ENCODE measurements at places on chromosomes 2 and 18.

DNA sequence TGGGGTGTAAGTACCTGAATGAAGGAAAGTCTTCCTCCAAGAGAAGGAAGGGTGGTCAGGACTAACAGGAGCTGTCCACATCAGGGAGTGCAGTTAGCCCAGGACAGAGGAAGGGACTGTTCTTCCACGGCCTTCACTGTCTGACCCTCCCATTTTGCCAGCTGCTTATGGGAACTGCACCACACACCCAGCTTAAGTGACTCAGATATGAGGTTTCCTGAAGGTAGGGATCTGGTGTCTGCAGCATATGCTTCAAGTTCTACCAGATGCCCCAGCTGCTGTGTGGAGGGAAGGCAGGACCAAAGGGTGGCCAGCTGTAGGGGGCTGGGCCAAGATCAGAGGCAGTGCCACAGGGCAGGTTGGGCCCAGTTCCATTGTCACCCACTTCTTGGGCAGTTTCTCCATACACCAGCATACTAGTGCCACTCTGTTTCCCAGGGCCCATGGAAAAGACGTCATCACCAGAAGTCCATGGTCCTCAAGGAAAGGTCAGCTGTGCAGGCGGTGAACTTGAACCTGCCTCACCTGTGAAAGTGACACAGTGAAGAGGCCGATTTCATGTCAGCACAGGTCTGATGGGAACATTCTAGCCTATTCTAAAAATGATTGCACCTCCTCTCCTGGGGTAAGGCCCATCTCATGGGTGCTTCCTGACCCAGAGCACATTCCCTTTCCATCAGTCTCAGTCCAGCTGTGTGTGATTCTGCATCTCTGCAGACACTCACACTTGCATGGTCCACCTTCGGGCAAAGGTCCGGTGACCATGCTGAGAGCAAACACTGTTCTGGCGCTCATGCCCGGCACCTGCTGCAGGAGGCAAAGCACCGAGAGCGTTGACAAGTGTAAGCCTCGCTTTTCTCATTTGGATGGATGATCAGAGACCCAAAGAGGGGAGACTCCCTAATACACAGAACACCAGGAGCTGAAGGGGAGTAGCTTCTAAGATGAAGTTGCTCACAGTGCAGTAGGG lies 68.0 kb downstream of the ACAA2 start:
- DNase-seq, result peak; percentile 91

- no peak for DNase-seq
These were observed 87.0 kb upstream of the GATA6 start for GRCh38 chr18:22082408-22082807.

GRCh38 chr2:176178038-176178756 lies 10.3 kb upstream of the HOXD1 start:
- peak; percentile 69 for DNase-seq

DNA sequence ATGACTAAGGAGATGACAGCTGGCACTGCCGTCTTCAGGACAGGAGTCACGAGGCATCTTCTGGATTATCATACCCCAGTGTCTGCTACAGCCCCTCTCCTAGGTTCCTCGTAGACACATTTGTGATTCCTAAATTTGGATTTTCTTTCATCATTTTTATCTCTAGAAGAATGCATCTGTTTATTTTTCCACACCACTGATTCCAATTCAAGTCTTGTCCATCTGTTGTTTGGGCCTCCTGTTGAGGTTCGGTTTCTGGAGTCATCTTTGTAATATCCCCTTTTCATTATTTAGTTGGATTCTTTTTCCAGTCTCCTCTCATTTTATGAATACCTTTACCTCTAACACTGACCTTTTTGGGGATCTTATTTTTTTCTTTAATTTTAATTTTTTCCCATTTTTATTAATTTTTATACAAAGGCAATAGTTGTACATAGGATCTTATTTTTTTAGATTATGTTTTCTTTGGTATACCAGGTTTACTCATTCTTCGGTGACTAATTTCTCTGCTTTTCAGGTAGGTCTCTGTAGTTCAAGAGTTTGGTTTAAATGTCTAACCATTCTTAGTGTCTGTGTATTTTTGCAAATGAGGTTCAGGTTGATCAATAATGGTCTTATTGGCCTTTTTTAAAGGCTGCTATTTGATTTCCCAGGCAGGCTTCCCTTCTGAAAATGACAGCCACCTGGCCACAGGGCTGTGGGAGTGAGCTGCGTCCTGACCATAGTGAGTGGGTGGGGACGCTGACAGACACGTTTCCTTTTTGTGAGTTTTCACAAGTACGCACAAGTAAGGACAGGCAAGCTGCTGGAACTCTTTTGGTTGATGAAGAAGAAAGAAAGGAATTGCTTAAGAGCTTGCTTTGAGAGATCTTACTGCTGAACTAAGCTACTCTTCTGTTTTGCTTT lies 34.5 kb downstream of the FARP2 start:
- DNase-seq, result no peak

GRCh38 chr18:77173275-77174030 lies 40.9 kb upstream of the MBP start:
- peak; percentile 78 for DNase-seq

- DNase-seq, result no peak
These were observed 273.9 kb upstream of the SESTD1 start for GRCh38 chr2:179538406-179539123.

GRCh38 chr2:204180649-204181048 lies 244.1 kb downstream of the ICOS start:
- DNase-seq, result peak; percentile 38

GRCh38 chr2:45192481-45192880 lies 183.2 kb upstream of the SIX2 start:
- no peak for DNase-seq

- no peak for DNase-seq
These were observed 192.1 kb downstream of the MBD2 start for GRCh38 chr18:54032412-54032811.

DNA sequence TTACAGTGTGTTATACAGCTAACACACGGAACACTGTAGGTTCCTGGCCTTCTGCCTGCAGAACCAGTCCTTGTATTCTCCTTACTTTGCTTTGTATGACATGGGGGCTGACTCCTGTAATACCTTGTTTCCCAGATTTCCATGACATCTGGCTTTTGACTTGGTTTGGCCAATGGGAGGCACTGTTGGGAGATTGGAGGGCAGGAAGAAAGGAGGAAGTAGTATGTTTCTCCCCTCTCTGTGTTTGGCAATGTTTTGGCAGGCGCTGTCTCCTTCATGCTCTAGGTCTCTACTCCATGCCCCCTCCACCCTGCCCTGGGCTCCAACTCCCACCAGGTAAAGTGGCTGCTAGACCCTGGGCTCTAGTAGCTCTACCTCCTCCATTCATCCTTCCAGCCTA lies 331.1 kb upstream of the SLC14A2 start:
- DNase-seq, result no peak

GRCh38 chr2:105256431-105257047 lies 15.0 kb downstream of the GPR45 start:
- DNase-seq, result no peak

DNA sequence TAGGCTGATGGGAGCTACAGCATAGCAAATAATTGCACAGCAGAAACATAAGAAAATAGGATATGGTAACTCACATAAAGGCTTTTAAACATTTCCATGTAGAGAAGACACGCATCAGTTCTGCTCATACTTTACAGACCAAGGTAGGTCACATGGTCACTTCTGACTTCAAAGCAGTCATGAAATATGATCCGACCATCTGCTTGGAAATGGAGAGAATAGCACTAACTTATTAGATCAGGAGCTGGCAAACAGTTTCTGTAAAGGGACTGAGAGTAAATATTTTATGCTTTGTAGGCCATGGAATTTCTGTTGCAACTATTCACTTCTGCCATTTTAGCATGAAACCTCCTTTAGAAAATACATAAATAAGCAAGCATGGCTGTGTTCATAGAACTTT lies 936.6 kb upstream of the FANCL start:
- peak; percentile 75 for DNase-seq

DNA sequence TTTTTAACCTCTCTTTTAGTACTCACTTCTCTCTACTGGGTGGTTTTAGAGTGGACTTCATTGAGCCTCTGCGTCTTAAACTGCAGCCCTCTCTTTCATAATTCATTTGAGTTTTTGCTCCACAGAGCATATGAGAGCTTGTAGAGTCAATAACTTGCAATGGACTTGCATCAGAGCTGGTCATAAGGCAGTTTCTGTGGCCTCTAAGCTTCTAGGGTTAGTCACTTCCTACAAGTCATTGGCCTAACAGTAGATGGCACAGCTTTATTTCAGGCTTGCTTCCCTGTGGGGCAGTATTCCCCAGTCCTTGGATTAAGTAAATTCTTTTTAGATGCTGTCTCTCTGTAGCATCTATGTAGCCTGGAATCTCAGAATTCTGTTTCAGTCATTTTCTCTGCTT lies 1435.7 kb downstream of the LRP1B start:
- DNase-seq, result no peak

DNA sequence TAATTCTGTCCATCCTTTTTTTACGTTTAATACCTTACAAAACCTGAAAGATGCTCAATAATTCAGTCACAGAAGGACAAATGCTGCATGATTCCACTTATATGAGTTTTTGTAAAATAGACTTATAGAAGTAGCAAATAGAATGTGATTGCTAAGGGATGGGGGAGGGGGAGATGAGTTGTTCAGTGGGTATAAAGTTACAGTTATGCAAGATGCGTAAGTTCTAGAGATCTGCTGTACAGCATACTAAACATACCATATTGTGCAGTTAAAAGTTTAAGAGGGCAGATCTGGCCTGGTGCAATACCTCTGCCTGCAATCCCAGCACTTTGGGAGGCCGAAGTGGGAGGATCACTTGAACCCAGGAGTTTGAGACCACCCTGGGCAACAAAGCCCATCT lies 78.8 kb downstream of the TET3 start:
- DNase-seq, result no peak

GRCh38 chr2:241218131-241219029 lies 29.9 kb downstream of the ANO7 start:
- DNase-seq, result peak; percentile 51

DNA sequence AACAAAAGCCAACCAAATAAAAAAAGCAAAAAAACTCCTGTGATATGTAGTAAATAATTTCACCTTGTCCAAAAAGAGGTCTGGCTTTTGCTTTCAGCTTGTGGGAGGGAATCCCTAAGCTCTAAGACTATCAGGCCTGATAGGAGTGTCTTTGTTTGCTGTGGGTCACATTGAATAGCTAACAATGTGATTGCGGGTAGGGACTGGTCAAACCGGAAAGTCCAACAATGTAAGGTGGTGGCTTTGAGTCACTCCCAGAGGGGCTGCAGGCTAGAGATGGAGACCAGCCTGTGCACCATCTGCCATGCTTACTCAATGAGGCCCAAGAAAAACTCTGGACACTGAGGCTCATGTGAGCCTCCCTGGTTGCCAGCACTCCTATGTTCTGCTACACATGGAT lies 192.9 kb downstream of the TFCP2L1 start:
- peak; percentile 31 for DNase-seq

DNA sequence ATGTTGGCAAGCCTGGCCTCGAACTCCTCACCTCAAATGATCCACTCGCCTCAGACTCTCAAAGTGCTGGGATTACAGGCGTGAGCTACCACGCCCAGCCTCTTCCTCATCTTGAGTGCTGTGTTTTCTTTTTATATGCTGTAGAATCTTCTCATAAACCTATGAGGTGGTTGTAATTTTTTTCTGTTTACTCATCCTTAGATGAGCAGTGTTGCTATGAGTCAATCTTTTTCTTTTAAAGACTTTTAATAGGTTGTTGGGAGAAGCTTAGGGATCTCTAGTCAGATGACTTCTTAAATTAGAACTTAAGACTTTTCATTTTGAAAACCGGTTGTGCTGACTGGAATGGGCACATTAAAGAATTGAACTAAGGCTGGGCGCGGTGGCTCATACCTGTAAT lies 8.7 kb upstream of the AAK1 start:
- DNase-seq, result no peak

DNA sequence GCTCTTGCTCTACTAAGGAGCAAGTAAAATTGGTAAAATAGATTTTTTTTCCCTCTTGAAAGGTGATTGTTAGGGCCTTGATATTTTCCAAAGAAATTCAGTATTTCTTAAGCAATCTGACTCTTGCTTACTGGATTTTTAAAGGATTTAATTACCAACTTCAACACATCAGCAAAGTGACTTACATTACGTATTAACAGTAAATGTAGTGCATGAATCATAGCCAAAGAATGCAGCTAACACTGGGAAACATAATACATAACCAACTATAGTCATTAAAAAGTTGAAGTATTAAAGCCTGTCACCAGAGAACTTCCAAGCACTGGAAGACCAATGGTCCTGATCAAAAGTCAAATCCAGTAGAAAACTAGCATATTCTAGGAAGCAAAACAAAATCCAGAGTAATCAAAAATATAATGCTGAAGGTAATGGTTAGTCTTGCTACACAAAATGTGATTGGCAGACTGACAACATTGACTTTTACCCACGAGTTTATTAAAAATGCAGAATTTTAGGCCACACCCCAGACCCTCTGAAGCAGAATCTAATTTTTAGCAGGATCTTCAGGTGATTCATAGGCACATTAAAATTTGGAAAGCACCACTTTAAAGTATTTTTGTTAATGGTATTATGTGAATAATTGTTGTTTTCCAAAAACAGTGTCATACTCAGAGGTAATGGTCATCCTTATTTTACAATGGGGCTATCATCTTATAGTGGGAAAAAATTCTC lies 31.8 kb upstream of the CAVIN2 start:
- no peak for DNase-seq

DNA sequence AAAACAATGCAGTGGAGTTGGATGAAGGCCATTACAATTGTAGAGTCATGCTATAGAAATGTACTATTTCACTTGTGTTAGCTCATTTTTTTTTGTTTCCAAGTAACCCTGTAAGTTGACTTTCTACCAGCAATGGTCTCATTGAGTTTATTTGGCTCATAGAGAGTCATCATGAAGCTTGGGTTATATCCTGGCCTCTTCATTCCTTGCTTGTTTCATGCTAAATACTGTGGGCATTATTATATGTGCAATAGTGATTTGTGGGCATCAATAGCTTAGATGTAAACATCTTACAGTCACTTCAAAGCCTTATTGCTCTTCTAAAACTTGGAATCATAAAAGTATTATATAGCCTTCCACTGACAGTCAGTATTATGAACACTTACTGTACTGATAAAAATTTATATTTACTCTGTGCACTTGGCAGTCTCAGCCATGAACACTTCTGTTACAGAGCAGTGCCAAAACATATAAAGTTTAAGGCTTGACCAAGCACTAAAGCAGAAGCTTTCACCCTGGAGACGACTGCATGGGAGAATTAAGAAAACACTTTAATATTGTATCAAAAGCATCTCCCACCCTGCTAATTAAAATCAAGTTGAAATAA lies 751.2 kb downstream of the SATB2 start:
- no peak for DNase-seq

Measured in NCI-H146 (cell line).